ENCODE measurements at places on chromosomes 4 and X. TPM values are rescaled to one million over a fixed set of nuclear protein-coding genes. Genes with fewer than 3 reads are reported as not detected.

RRH gene
- total RNA-seq = 0.47 TPM

HSFX1 gene
- total RNA-seq = 1.4 TPM

FREM3 gene
- not detected for total RNA-seq

CSAG3 gene
- total RNA-seq = not detected

NMU gene
- 0.44 TPM for total RNA-seq

SPANXD gene
- not detected for total RNA-seq

RAB41 gene
- total RNA-seq = not detected

FAM156A gene
- 48.2 TPM for total RNA-seq

EDNRA gene
- total RNA-seq = 23.9 TPM

GRCh38 chrX:140524556-140524955, 19.7 kb upstream of the SOX3 start:
- peaks cover 20% of the 10 kb centered on the region for H3K27me3 ChIP-seq
- no peaks in the 10 kb centered on the region for H3K4me1 ChIP-seq
- H3K27ac ChIP-seq = no peak overlapping the region
- H3K36me3 ChIP-seq = no peaks in the 10 kb centered on the region

- DNase-seq = no peak
- no peak overlapping the region for H3K4me3 ChIP-seq
- no peak overlapping the region for H3K27ac ChIP-seq
- H3K36me3 ChIP-seq = no peaks in the 10 kb centered on the region
- H3K4me1 ChIP-seq = no peaks in the 10 kb centered on the region
- peaks cover 35% of the 10 kb centered on the region for H3K27me3 ChIP-seq
Measured at GRCh38 chr4:181613200-181613599, 630.0 kb upstream of the TENM3 start.

DNA sequence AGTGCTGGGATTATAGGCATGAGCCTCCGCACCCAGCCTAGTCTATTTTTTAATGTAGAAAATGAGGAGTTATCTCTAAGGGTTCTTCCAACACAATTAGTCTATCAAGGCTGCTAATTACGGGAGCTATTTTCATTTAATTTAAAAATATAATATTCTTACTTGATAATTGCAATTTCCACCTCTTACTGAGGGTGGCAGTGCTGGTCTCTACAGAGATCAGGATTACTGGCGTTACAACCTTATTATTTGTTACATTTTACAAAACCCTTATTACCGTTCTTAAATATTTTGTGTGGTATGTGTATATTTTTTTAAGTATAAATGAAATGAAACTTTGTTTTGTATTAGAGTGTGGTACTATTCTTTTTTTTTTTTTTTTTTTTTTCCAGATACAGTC, 17.6 kb upstream of the GK start:
- no peaks in the 10 kb centered on the region for H3K4me1 ChIP-seq
- no peaks in the 10 kb centered on the region for H3K27me3 ChIP-seq
- no peaks in the 10 kb centered on the region for H3K36me3 ChIP-seq
- H3K4me3 ChIP-seq = no peak overlapping the region
- DNase-seq = no peak

DNA sequence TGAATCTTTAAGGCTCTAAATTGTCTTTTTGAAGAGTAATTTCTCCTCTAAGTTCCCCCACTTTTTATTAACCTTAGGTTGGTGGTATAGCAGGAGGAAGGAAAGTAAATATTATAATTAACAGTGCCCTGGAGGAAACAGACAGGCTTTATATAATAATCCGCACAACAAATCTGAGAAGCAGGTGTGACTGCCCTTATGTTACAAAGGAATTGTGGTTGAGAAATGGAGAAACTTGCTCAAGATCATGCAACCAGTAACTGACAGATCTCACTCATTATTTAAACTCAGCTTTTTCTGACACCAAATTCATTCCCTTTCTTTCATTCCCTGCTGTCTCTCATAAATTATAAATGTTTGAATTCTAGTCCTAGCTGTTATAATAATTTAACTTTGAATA, 282.0 kb downstream of the PPP3CA start:
- H3K36me3 ChIP-seq = no peaks in the 10 kb centered on the region
- H3K27ac ChIP-seq = no peak overlapping the region
- DNase-seq = no peak
- H3K4me1 ChIP-seq = peaks cover 8% of the 10 kb centered on the region
- no peak overlapping the region for H3K4me3 ChIP-seq

DNA sequence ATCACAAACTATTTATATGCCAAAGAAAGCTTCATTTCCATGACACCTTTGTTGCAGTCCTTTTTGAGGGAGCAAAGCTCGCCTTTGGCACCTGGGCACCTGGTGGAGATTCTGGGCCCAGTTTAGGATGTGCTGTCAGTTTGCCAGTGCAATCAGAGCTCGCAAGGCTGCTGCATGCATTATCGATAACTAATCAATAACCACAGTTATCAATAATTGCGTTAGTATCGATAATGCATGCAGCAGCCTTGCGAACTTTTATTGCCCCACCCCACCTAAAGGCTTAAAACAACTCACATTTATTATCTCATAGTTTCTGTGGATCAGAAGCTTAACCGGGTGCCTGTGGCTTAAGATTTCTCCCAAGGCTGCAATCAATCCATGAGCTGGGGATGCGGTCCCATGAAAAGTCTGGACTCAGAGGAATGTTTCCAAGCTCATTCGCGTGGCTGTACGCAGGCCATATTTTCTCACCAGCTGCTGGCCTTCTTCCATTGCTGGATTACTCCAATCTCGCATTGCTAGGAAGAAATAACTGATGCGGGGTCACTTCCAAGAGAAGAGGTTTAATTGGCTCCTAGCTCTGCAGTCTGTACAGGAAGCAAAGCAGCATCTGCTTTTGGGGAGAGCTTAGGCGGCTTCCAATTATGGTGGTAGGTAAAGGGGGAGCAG, 6.2 kb upstream of the AFAP1 start:
- H3K4me3 ChIP-seq = no peak overlapping the region
- H3K27me3 ChIP-seq = no peaks in the 10 kb centered on the region
- H3K4me1 ChIP-seq = no peaks in the 10 kb centered on the region
- DNase-seq = no peak

GRCh38 chr4:182205306-182205705, 37.9 kb upstream of the TENM3 start:
- H3K27ac ChIP-seq = no peak overlapping the region
- H3K4me3 ChIP-seq = no peak overlapping the region
- no peaks in the 10 kb centered on the region for H3K36me3 ChIP-seq

GRCh38 chr4:186144946-186145569, 40.6 kb downstream of the FAM149A start:
- DNase-seq = peak; percentile 39
- no peak overlapping the region for H3K27ac ChIP-seq
- no peaks in the 10 kb centered on the region for H3K27me3 ChIP-seq
- H3K36me3 ChIP-seq = no peaks in the 10 kb centered on the region

GRCh38 chr4:147821555-147821954, 89.7 kb downstream of the ARHGAP10 start:
- no peak overlapping the region for H3K27ac ChIP-seq
- H3K27me3 ChIP-seq = no peaks in the 10 kb centered on the region
- no peak overlapping the region for H3K4me3 ChIP-seq

- no peaks in the 10 kb centered on the region for H3K4me1 ChIP-seq
- no peak overlapping the region for H3K4me3 ChIP-seq
- H3K27me3 ChIP-seq = no peaks in the 10 kb centered on the region
- H3K36me3 ChIP-seq = no peaks in the 10 kb centered on the region
- H3K27ac ChIP-seq = no peak overlapping the region
- DNase-seq = peak; percentile 15
Measured at GRCh38 chrX:65932173-65933084, 107.5 kb downstream of the VSIG4 start.

DNA sequence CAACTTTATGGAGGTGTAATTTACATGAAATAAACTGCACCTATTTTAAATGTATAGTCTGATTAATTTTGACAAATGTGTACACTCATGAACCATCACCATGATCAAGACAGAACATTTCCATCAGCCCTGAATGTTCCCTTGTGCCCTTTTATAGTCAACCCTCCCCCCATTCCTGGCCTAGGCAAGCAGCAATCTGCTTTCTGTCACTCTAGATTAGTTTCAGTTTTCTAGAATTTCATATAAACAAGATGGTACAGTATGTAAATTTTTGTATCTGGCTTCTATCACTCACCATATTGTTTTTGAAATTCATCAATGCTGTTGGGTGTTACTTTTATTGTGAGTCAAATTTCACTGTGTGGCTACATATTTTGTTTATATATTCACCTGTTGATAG, 234.2 kb upstream of the RPS6KA3 start:
- no peak overlapping the region for H3K4me3 ChIP-seq
- no peak overlapping the region for H3K27ac ChIP-seq

- no peak for DNase-seq
- no peak overlapping the region for H3K4me3 ChIP-seq
- H3K36me3 ChIP-seq = no peaks in the 10 kb centered on the region
- H3K4me1 ChIP-seq = no peaks in the 10 kb centered on the region
Measured at GRCh38 chr4:72390409-72390808, 178.6 kb downstream of the ADAMTS3 start.

GRCh38 chrX:44884944-44885343, 12.0 kb downstream of the KDM6A start:
- H3K4me1 ChIP-seq = no peaks in the 10 kb centered on the region
- H3K27me3 ChIP-seq = no peaks in the 10 kb centered on the region
- no peaks in the 10 kb centered on the region for H3K36me3 ChIP-seq
- no peak overlapping the region for H3K27ac ChIP-seq
- no peak for DNase-seq

DNA sequence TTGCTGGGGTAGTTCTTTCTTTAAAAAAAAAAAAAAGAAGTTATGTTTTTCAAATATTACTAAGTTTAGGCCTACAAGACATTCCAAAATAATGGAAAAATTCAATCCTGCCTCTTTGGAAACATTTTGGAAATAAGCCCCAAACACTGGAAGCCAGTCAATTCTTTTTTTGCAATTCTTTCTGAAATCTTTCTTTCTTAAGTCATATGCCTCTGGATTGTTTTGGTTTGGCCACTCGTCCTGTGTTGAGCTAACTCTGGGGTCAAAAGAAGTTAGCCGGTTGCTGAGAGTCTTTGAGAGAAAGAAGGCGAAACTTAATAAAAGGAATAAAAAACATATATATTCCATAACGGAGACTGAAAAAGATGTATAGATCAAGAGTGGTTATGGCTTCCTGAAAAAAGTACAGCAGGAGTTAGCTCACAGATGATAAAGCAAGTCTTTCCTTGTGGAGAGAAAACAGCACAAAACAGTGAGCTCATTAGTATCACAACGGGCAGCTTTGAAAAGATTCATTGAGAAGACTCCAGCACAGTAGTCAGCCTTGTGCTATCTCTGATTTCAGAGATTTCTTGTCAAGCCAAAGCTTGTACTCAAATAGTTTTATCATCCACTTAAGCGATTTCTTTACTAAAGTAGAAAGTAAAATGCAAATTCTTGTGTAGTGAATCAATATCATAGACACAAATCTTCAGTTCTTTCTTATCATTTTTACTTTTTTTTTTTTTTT, 64.8 kb downstream of the PLS3 start:
- no peak for DNase-seq
- H3K27ac ChIP-seq = no peak overlapping the region
- H3K27me3 ChIP-seq = peaks cover 28% of the 10 kb centered on the region
- no peaks in the 10 kb centered on the region for H3K36me3 ChIP-seq

- no peaks in the 10 kb centered on the region for H3K27me3 ChIP-seq
- DNase-seq = no peak
- H3K4me3 ChIP-seq = no peak overlapping the region
- H3K4me1 ChIP-seq = no peaks in the 10 kb centered on the region
- no peaks in the 10 kb centered on the region for H3K36me3 ChIP-seq
Measured at GRCh38 chrX:20372533-20372932, 105.8 kb upstream of the RPS6KA3 start.

GRCh38 chr4:33111117-33111516, 2390.9 kb downstream of the PCDH7 start:
- DNase-seq = no peak
- no peaks in the 10 kb centered on the region for H3K4me1 ChIP-seq

GRCh38 chr4:181345931-181346330, 897.3 kb upstream of the TENM3 start:
- DNase-seq = no peak
- no peaks in the 10 kb centered on the region for H3K4me1 ChIP-seq
- H3K36me3 ChIP-seq = no peaks in the 10 kb centered on the region
- peaks cover 19% of the 10 kb centered on the region for H3K27me3 ChIP-seq
- no peak overlapping the region for H3K4me3 ChIP-seq
- H3K27ac ChIP-seq = no peak overlapping the region

GRCh38 chr4:47383829-47384427, 79.6 kb downstream of the COMMD8 start:
- no peaks in the 10 kb centered on the region for H3K4me1 ChIP-seq
- no peak overlapping the region for H3K4me3 ChIP-seq
- H3K36me3 ChIP-seq = no peaks in the 10 kb centered on the region
- H3K27me3 ChIP-seq = no peaks in the 10 kb centered on the region
- H3K27ac ChIP-seq = no peak overlapping the region

- H3K27me3 ChIP-seq = no peaks in the 10 kb centered on the region
- H3K36me3 ChIP-seq = no peaks in the 10 kb centered on the region
- no peak for DNase-seq
- no peak overlapping the region for H3K27ac ChIP-seq
- no peaks in the 10 kb centered on the region for H3K4me1 ChIP-seq
Measured at GRCh38 chr4:139484783-139485311, 30.9 kb downstream of the RAB33B start.
